Chondrocyte (in vitro differentiated cells): ENCODE measurements at places on chromosomes 3 and 15. TPM values are rescaled to one million over a fixed set of nuclear protein-coding genes. Genes with fewer than 3 reads are reported as not detected.

GRCh38 chr3:67090474-67090873 lies 92.4 kb downstream of the KBTBD8 start:
- no peak for DNase-seq

DNA sequence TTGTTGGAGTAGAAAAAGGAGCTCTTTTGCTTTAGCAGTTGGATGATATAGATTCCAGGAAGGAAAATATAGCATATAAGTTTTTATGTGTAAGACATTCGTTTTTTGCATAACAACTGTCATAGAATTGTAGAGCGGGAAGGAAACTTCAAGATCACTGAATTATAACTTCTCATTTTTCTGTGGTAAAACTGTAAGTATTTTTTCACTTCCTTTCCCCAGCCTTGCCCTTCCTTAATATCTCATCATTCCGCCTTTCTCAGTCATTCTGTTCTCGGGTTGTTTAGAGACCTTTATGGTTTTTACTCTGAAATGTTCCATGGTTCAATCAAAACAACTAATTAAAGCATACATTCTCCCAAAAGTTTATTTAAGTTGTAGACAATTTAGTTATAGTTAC lies 1.1 kb downstream of the EAF2 start:
- DNase-seq: no peak

Gene SLC2A2
- total RNA-seq: not detected in 3 replicates

Gene SAMMSON
- 0.39 TPM in 1 of 3 replicates, not detected in the others for total RNA-seq
